ENCODE measurements at places on chromosomes 3 and 15.
A peak's percentile ranks its signal among the peaks of the same experiment; 100 is the strongest.

GRCh38 chr15:62841269-62841628, 201.3 kb upstream of the TPM1 start:
- DNase-seq: no peak

- DNase-seq: no peak
Observed at GRCh38 chr15:60049948-60050347, 45.8 kb downstream of the FOXB1 start.

DNA sequence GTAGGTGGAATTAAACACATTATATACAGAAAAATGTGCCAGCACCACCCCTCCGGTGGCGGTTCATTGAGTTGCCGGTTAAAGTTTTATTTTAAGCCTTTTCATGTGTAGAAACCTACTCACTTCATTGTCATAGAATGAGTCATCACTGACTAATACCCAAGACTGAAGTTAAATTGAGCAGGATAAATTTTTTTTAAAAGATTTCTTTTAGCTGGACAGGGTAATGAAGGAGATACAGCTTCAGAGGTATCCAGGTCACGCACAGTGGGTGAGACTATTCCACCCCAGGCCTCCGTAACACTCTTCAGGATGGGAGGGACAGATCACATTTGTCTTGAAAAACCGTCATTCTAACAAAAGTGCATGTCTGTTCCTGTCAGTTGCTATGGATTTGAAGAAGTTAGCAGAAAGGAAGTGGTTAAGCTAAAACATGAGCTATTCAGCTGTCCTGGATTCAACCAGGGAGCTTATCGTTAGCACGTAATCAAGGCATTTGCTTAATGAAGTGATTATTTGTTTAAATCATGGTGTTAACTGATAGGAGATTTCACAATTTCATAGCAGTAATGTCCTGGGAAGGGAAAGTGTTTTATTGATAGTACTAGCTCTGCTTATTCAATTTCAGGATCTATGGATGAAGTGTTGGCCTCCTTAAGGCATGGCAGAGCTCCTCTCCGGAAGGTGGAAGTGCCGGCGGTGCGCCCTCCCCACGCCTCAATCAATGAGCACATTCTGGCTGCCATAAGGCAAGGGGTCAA, 23.4 kb downstream of the WHAMM start:
- peak; percentile 84 for DNase-seq

GRCh38 chr3:115146418-115147328, at the start of gene ZBTB20:
Gene ZBTB20 (minus strand): TSS chr3:115147288.
- DNase-seq: peak; percentile 37

- no peak for DNase-seq
Observed at GRCh38 chr3:13500133-13500885, 20.2 kb downstream of the HDAC11 start.

GRCh38 chr15:54518156-54518882, 540.1 kb downstream of the UNC13C start:
- no peak for DNase-seq

DNA sequence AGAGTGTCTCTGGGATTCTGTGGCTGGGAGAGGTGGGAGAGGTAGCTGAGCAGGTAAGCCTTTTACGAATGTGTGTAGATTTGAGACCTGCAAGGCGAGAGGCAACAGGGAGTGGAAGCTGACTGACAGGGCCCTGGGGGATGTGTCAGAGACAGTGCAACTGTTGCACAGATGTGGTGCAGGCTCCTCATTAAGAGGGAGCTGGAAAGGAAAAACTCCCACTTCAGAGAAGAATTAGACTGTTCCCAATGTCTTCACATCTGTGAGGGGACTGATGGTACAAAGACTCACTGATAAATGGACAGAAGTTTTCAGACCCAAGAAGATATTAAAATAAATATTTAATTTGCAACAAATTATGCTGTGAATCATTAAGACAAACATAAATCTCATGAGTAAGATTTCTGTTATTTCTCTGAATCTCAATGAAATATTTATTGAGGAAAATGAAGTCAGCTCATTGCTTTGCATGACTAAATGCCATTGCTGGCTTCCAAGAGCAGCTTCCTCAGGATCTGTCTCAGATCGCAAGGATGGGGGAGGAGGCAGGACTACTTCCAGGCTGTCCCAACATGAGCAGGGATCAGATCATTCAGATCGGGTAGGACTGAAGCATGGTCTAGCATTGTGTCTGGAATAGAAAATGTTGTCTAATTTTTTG, 127.3 kb upstream of the ROPN1 start:
- peak; percentile 75 for DNase-seq

GRCh38 chr3:188948281-188948996, 223.3 kb upstream of the TPRG1 start:
- peak; percentile 25 for DNase-seq

DNA sequence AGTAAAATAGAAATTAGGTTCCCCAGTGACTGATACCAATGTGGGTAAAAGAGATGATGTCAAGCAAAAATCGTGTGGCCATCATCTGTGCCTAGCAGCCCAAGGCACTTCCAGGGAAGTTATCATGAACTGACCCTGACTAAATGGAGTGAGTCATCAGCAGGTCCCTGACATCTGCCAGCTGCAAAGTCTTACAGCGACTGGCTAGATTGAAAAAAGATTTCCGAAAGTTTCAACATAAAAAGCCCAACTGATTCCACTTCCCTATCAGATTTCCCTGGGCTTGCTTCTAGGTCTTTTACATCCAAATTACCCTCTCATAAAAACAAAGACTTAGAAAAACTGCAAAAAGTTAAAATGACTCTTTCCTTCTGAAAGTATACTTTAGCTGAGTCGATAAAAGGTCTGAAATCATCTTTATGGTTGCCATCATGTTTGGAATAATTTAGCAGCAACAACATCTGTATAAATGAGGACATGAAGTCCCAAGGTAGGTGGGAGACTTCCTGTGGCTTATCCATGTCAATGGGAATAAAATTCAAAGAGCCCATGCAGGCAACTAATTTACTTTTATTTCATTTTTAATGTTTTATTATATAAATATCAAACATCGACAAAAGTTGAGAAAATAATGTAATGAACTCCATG, 342.8 kb downstream of the ERC2 start:
- DNase-seq: peak; percentile 70

- no peak for DNase-seq
Observed at GRCh38 chr3:13703071-13703470, 154.1 kb downstream of the FBLN2 start.

GRCh38 chr15:50744601-50745000, 20.9 kb downstream of the SPPL2A start:
- no peak for DNase-seq

- DNase-seq: no peak
Observed at GRCh38 chr3:171700653-171701052, 109.6 kb downstream of the PLD1 start.

DNA sequence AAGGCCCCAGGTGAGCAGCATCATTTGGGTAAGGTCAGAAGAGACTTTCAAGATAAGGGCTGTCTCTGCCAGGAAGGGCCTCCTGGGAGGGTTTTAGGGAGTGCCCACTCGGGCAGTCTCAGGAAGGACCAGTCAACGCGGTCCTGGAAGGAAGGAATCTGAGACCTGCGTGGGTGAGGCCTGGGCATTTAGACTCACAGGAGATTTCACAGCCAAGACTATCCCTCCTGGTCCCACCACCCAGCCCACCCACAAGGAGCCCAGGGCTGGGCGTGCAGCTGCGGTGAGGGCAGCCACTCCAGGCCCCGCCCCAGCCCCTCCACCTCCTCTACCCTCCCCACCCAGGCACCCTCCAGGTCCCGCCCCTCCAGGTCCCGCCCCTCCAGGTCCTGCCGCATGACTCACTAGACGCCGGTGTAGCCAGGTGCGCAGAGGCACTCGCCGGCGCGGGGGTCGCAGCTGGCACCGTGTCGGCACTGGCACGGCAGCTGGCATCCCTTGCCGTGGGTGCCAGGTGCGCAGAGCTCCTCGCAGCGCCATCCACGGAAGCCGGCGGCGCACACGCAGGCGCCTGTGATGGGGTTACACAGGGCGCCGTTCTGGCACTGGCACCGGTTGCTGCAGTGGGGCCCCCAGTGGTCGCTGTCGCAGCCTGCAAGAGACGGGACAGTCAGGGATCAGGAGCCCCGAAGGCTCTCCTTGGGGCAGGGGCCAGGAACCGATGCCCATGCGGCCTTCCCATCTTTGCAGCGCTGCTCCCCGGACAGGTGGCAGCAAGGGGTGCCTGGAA, 112.7 kb downstream of the RAB11A start:
- DNase-seq: no peak

GRCh38 chr15:91866971-91867372, 13.5 kb downstream of the SLCO3A1 start:
- DNase-seq: no peak

GRCh38 chr15:64035525-64035924, 10.8 kb downstream of the DAPK2 start:
- DNase-seq: no peak

DNA sequence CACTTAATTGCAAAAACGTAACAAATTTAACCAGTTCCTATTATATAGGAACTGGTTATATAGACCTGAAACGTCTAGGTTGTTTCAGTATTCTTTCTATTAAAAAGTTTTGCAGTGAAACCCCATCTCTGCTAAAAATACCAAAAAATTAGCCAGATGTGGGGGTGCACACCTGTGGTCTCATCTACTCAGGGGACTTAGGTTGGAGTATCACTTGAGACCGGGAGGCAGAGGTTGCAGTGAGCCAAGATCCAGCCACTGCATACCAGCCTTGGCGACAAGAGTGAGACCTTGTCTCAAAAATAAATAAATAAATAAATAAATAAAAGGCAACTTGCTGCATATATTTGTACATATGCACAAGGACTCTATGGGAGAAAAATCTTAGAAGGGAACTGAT, 387.0 kb downstream of the TUSC7 start:
- no peak for DNase-seq

- peak; percentile 25 for DNase-seq
Observed at GRCh38 chr3:13657660-13658435, 108.9 kb downstream of the FBLN2 start.

DNA sequence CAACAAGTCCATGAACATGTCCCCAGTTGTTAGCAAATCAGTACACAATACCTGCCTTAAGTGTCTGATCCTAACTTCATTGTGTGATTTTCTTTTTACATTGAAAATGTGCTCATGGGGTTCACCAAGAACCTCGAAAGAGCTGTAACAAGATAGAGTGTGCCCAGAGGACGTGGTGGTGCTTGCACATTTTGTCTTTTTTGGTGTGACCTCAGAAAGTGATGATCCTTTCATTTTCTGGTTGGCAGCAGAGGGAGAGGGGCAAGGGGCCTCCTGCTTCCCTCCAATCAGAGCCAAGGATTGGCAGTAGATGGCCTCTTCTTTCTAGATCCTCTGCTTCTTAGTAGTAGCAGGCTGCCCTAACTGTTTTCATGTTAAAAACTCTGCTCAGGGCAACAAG, 176.4 kb downstream of the OPA1 start:
- DNase-seq: no peak

DNA sequence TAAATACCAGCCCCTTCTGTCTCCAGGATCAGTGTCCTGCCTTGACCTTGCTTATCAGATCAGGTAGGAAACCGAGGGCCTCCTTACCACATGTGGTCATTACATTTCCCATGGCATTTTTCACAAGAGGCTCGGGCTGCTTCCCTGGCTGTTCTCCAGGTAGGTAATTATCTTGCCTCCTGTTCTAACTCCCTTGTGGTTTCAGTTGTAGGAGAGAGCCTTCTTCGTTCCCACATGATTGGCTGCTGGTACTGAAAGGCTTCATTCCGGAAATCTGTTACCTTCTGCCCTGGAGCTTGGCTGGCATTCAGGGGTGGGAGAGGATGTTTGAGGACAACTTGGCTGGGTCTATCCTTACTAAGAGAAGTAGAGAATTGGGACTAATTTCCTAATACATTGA, 46.8 kb upstream of the RORA start:
- DNase-seq: no peak

DNA sequence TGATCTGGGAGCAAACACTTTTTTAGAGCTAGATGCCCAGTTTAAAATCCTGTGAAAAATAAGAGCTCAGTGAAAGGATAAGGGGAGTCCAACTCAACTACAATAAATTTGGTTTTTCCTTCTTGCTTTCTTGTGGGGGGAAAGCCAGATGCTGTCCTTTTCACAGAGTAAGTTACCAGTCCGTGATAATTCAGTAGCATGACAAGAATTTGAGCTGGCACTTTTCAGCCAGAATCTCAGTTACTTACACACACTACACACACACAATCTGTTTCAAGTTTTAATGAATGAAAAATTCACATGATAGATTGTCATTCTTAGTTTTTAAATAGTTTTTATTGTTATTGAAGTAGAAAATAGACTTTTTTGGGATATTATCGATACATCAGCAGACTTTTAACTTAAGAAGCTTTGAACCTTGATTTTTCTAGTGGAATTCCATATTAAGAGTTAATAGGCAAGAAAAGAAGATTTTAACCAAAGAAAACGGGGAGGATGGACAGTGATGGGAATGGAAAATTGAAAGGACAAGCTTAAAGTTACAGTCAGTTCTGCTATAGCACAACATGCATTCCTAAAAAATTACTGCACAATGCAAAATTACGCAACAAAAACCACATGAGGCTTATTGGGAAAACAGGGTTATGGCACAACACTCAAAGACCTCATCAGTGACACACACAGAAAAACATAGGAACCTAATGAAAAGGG, 47.0 kb downstream of the PSMD6 start:
- peak; percentile 60 for DNase-seq

DNA sequence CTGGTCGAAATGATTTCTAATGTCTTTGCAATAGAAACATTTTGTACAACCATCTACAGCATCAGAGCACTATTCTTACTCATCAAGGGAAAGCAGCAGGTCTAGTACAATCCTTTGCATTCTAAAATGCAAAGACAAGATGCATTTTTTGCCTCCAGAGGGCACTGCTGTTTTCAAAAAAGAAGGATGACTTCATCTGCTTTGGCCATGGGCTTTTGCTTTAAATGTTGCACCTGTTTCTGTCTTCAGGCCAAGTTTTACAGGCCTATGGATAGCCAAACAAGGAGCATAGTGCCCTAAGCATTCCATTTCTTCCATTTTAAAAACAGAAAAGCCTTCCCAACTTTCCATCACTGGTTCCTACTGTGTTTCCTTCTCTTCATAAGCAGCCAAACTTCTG, 3.4 kb downstream of the PARP9 start:
- peak; percentile 44 for DNase-seq

GRCh38 chr3:43883729-43884396, 193.1 kb downstream of the ABHD5 start:
- DNase-seq: no peak

DNA sequence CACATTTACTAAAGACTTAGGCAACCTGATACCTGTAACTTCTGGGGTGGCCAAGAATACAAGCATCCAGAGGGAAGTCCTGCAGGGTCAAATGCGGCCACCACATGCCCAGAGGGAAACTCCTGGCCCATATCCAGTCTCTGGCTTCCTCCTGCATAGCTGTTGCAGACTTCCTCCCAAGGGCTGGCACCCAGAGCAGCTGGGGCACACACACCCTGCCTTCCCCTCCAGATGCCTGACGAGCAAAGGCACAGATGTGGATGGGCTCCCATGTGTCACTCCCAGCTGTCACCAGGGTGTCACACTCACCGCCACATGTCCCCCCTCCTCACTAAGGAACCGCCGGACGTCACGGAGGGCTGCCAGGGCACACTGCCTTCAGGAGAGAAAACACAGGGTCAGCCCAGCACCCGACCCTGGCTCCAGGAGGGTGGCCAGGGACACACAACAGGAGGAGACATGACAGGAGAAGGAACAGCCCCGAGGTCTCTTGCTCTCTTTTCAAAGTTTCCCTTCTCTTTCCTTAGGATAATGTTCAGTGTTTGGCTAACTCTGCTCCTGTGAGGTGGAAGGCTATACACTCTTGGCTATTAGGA, 13.2 kb downstream of the PFKFB4 start:
- DNase-seq: no peak

GRCh38 chr15:40929660-40930429, 705 bp downstream of the DLL4 start:
- no peak for DNase-seq

- DNase-seq: no peak
Observed at GRCh38 chr3:158916111-158916510, 114.3 kb downstream of the MFSD1 start.

- no peak for DNase-seq
Observed at GRCh38 chr15:69713726-69714559, 261.3 kb downstream of the RPLP1 start.
